ENCODE measurements at places on chromosomes 4 and X. TPM values are rescaled to one million over a fixed set of nuclear protein-coding genes. Genes with fewer than 3 reads are reported as not detected.

- no peaks in the 10 kb centered on the region for H3K27me3 ChIP-seq
- peaks cover 6% of the 10 kb centered on the region for H3K36me3 ChIP-seq
- peak; percentile 84 for DNase-seq
- peak within 1 kb of the TSS; percentile 89 for H3K27ac ChIP-seq
Observed at GRCh38 chr4:38867478-38868058, at the start of gene FAM114A1. Gene FAM114A1, plus strand, starts transcription at chr4:38867806. Its CDS starts 10,273 bp downstream, at chr4:38878079.

DNA sequence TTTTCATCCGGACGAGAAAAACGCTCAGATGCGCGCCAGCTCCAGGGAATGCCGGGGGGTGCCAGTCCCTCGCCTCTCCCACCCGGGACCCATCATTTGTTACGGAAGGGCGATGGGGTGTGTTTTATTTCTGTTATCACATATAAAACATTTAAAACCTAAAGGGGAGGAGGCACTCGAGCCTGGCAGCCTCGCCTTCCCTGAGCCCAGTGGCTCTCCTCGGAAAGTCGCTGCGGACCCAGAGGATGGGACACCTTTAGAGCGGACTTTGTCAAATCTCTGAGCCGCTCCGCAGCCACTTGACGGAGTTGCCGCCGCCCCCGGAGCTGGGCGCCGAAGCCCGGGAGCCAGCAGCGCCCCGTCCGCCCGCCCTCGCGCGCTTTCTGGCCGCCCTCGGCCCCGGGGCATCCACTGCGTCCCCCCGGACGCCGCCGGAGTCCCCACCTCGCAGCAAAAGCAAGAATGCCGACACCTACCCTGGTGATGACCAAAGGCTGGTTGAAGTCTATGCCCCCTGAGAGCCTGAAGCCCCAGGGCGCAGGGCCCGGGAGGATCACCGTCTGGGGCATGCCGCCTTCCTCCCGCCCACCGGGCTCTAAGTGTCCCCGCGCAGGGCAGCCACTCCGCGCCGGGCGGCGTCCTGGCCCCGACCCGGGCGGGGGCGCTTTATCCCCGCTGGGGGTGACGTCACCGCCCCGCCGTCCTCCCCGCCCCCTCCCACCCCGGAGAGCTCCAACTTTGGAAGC, at the start of gene PDLIM3:
PDLIM3 (minus strand) TSS at position 642 of the 746 bp plus-strand sequence; CDS start at position 569, 73 bp downstream.
- H3K27ac ChIP-seq, result no peak within 1 kb of the TSS
- peaks cover 3% of the 10 kb centered on the region for H3K4me1 ChIP-seq
- peaks cover 58% of the 10 kb centered on the region for H3K27me3 ChIP-seq
- peak within 1 kb of the TSS; percentile 46 for H3K4me3 ChIP-seq
- no peak for DNase-seq

DNA sequence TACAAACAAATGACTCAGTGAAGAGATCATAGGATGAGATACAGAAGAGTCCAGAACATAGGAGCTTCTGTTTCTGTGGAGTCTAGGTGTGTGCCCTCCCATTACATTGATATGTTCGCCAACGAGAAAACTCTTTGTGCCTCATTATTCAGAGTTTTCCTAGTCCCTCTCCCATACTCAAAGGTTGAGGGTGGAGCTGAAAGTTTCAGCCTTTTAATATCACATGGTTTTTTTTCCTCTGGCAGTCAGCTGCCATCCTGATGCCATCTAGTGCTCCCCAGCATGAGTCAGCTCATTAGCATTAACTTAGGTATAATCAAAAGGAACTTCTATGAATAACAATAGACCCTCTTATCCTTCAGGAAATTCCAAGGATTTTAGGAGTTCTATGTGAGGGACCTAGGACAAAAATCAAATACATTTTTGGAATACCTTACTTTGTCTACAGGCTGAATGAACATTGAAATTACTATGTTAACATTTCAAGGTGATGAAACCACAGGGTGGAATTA, 559.6 kb upstream of the AMOT start:
- no peak overlapping the region for H3K4me3 ChIP-seq
- H3K27me3 ChIP-seq, result no peaks in the 10 kb centered on the region
- H3K36me3 ChIP-seq, result no peaks in the 10 kb centered on the region
- no peak for DNase-seq
- no peaks in the 10 kb centered on the region for H3K4me1 ChIP-seq

LARP1B gene
- polyA plus RNA-seq, result 18.8 TPM

DNA sequence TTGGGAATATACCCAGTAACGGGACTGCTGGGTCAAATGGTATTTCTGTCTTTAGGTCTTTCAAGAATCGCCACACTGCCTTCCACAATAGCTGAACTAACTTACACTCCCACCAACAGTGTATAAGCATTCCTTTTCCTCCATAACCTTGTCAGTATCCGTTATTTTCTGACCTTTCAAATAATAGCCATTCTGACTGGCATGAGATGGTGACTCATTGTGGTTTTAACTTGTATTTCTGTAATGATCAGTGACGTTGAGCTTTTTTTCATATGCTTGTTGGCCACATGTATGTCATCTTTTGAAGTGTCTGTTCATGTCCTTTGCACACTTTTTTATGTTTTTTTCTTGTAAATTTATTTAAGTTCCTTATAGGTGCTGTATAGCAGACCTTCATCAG, 81.2 kb downstream of the ADAM29 start:
- no peaks in the 10 kb centered on the region for H3K27me3 ChIP-seq
- no peaks in the 10 kb centered on the region for H3K36me3 ChIP-seq
- H3K27ac ChIP-seq, result no peak overlapping the region
- no peak for DNase-seq
- H3K4me1 ChIP-seq, result no peaks in the 10 kb centered on the region
- H3K4me3 ChIP-seq, result no peak overlapping the region

GAGE10 gene
- polyA plus RNA-seq, result not detected

GRCh38 chr4:1869530-1870327, 1.5 kb upstream of the NSD2 start:
- H3K4me3 ChIP-seq, result no peak overlapping the region
- no peaks in the 10 kb centered on the region for H3K27me3 ChIP-seq
- no peak for DNase-seq
- no peaks in the 10 kb centered on the region for H3K36me3 ChIP-seq
- peaks cover 17% of the 10 kb centered on the region for H3K4me1 ChIP-seq

GRCh38 chrX:48025561-48025960, 18.8 kb downstream of the SPACA5 start:
- no peaks in the 10 kb centered on the region for H3K36me3 ChIP-seq
- no peaks in the 10 kb centered on the region for H3K27me3 ChIP-seq
- no peak overlapping the region for H3K4me3 ChIP-seq
- no peak overlapping the region for H3K27ac ChIP-seq
- no peaks in the 10 kb centered on the region for H3K4me1 ChIP-seq
